ENCODE measurements at places on chromosomes 1 and 21.

GRCh38 chr1:225368036-225368552 is 59.7 kb downstream of the LBR start:
- no peak for DNase-seq

- no peak for DNase-seq
Observed at GRCh38 chr21:43330306-43330881, 96.5 kb downstream of the SIK1 start.

DNA sequence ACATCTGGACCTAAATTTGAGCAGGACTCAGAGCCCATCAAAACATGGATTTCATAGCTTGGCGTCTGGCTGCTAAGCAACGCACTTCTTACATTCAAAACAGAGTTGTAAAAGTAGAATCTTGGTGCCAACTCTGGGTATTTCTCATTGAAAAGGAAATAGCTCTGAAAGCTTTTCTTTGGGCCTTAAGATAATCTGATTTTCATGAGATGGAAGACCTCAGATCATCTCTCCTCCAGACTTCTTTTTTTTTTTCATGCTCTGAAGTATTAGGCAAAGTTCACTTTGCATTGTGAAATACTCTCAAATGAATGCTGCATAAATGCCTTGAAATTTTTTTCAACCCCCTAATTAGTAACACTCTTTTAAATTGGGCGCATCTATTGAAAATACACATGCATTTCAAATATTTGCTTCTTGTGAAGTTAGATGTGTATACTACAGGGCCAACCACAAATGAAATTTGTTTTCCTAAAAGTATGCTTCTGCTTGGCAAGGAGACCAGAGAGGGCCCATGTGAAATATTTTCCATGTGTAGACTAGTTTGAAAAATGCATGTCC is 4.2 kb downstream of the ADAMTS5 start:
- no peak for DNase-seq

GRCh38 chr1:234707641-234708040 is 97.7 kb upstream of the IRF2BP2 start:
- no peak for DNase-seq

GRCh38 chr1:20126041-20126805 is 6.9 kb upstream of the PLA2G2D start:
- DNase-seq, result no peak

DNA sequence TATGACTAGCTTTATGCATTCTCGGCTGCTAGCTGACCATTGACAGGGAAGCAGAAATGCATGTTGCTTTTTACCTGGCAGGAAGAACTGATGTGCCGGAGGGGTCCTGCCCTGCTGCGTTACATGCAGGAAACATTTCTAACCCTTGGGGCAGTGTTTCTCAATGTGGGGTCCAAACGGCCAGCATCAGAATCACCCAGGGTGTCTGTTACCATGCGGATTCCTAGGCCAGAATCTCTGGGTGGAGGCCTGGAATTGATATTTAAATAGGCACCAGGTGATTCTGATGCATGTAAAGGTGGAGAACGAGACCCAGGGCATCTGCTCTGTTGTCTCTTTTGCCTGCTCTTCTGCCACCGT is 182.7 kb downstream of the PCP4 start:
- DNase-seq, result no peak

DNA sequence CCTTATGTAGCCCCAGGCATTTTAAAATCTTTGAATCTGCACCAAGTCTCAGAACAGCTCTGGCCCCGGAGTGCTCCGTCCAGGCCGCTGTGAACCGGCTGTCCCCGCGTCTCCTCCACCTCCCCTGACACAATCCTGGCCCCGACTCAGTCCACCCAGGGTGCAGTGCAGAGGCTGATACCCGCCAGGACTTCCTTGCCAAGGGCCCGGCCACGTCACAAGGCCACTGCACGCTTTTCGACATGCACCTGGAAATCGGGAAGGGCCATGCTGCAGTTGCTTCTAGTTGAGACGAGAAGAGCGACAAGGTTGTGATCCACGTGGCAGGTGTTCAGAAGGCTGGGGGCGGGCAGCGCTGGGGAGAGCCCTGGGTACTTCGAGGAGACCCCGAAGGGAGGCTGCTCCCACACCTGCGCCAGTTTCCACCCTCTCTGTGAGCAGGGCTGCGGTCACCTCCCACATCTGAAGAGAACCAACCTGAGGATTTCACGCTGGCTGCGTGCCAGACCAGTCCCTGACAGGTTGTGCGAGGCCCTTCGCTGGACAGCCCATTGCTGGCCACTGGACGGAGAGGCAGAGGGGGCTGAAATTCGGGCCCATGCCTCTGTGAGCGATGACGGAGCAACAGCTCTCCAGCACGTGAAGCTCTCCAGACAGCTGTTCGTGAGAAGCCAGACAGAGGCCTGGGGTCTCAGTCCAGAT is 6.7 kb downstream of the VWA1 start:
- no peak for DNase-seq

GRCh38 chr1:198268784-198269645 is 112.2 kb downstream of the NEK7 start:
- DNase-seq, result no peak

DNA sequence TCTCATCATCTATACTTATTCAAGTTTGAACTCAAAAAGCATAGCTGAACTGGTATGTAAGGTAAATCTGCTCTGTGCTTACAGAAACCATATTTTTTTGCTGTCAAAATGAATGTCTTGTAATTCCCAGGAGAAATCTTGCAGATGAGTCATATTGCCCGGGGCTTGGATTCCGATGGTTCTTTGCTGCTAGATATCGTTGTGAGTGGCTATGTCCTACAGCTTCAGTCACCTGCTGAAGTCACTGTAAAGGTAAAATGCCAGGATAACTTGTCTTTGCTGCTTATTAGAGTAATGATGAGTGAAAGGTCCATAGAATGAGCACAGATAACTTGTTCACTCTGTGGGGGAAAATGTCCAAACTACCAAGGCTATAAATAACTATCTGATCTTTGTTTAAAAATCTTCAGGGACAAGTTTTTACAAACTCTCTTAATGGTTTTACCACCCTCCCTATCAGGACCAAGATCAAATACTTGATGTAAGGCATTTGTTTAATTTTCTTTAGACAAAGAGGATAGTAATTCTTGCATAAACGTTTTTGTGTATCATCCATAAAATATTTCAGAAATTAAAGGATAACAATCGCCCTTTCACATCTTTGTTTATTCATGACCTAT is 222.3 kb downstream of the TPR start:
- DNase-seq, result no peak

GRCh38 chr1:178019208-178019607 is 49.4 kb upstream of the SEC16B start:
- no peak for DNase-seq

- no peak for DNase-seq
Observed at GRCh38 chr1:76191561-76191960, 117.0 kb downstream of the ST6GALNAC3 start.

- DNase-seq, result no peak
Observed at GRCh38 chr1:236795757-236796667, 920 bp downstream of the MTR start.

- no peak for DNase-seq
Observed at GRCh38 chr1:3078430-3078861, 9.4 kb downstream of the PRDM16 start.

DNA sequence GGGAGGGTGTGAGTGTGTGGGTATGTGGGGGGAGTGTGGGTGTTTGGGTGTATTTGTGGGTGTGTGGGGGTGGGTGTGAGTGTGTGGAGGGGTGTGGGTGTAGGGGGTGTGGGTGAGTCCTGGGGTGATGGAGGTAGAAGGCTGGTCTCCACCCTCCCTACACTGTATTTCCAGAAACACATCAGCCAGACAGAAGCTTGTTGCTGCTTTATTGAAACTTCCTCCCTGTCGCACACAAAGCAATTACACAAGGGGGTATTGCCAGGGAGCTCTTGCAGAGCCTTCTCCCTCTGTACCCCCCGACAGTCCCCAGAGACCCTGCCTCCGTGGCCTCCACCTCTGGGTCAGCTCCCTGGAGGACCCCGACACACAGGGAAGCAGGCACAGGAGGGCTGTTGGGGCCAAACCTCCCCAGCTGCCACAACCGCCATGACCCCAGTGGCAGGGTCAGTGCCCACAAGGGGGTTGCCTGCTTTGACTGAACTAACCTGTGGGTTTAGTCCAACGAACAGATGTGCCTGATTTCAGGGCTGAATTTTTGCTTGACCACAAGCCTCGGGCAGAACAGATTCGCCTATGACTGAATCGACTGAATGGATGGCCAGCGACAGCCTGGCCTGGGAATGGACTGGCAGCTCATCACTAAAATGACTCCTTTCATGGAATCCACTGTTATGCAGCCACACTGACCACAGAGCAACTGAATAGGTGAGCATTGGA is 9.1 kb upstream of the MATN1 start:
- DNase-seq, result no peak
